ENCODE measurements at places on chromosomes 4 and X. TPM values are rescaled to one million over a fixed set of nuclear protein-coding genes. Genes with fewer than 3 reads are reported as not detected.

DNA sequence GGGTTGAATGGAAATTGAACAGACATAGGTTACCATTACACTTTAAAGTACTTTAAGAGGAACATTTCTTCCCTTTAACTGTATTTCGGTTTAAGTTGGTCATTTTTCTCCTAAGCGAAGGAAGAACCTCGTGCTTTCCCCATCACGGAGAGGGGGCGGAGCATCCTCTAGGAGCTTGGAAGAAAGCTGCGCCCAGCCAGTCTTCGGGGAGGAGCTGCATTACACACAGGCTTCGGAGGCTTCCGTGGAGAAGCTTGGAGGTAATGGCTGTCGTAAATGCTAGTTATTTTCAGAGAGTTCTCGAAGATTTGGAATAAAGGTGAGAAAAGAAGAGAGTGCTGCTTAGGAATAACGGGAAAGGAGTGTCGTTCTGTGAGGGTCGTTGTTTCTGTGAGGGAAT is at the start of gene PWWP3B:
TSS of gene PWWP3B (plus strand) at position 199 of the 400 bp plus-strand sequence. CDS start 37,128 bp downstream, outside the sequence.
- no peak within 1 kb of the TSS for H3K4me3 ChIP-seq
- no peaks in the 10 kb centered on the region for H3K36me3 ChIP-seq
- no peak within 1 kb of the TSS for H3K27ac ChIP-seq
- H3K27me3 ChIP-seq: no peaks in the 10 kb centered on the region
- peak; percentile 28 for DNase-seq
- H3K4me1 ChIP-seq: no peaks in the 10 kb centered on the region

GRCh38 chr4:179762840-179763239 is 2320.6 kb upstream of the AGA start:
- DNase-seq: no peak
- no peaks in the 10 kb centered on the region for H3K36me3 ChIP-seq
- no peak overlapping the region for H3K4me3 ChIP-seq
- H3K27ac ChIP-seq: no peak overlapping the region
- no peaks in the 10 kb centered on the region for H3K27me3 ChIP-seq

GRCh38 chr4:69147334-69147733 is 51.1 kb downstream of the UGT2B7 start:
- H3K27me3 ChIP-seq: no peaks in the 10 kb centered on the region
- H3K36me3 ChIP-seq: no peaks in the 10 kb centered on the region
- H3K4me1 ChIP-seq: no peaks in the 10 kb centered on the region
- H3K4me3 ChIP-seq: no peak overlapping the region
- no peak overlapping the region for H3K27ac ChIP-seq

DNA sequence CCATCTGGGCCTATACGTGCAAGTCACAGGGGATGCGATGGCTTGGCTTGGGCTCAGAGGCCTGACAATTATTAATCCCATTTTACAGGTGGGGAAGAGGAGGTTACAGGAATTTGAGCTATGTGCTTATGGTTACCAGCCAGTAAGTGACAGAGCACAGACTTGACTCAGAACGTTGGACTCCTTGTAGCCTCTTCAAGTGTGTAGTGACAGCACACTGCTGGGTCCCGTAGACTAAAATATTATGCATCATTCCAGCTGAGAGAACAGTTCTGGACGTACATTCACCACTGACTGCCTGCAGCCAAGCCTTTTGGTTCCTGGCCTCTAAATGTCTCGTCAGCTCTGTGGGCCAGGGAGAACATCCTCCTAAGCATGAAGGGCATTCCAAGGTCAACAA is 314.5 kb downstream of the GPAT3 start:
- no peaks in the 10 kb centered on the region for H3K36me3 ChIP-seq
- H3K4me3 ChIP-seq: no peak overlapping the region
- no peaks in the 10 kb centered on the region for H3K27me3 ChIP-seq
- no peaks in the 10 kb centered on the region for H3K4me1 ChIP-seq

GRCh38 chrX:111411983-111412382 is at the start of gene DCX:
Gene DCX (minus strand): TSS chrX:111412192. CDS start chrX:111410398, 1,794 bp downstream.
- no peaks in the 10 kb centered on the region for H3K4me1 ChIP-seq
- no peak within 1 kb of the TSS for H3K27ac ChIP-seq
- no peak within 1 kb of the TSS for H3K4me3 ChIP-seq
- no peaks in the 10 kb centered on the region for H3K36me3 ChIP-seq

- H3K36me3 ChIP-seq: no peaks in the 10 kb centered on the region
- peak overlapping the region; percentile 30 for H3K4me3 ChIP-seq
- no peaks in the 10 kb centered on the region for H3K27me3 ChIP-seq
- peaks cover 8% of the 10 kb centered on the region for H3K4me1 ChIP-seq
These were observed 17.0 kb upstream of the HPF1 start for GRCh38 chr4:169774466-169775445.

GRCh38 chrX:149145845-149146285 is 359.2 kb downstream of the IDS start:
- DNase-seq: no peak
- H3K36me3 ChIP-seq: no peaks in the 10 kb centered on the region
- H3K4me3 ChIP-seq: no peak overlapping the region
- H3K27ac ChIP-seq: no peak overlapping the region
- H3K4me1 ChIP-seq: no peaks in the 10 kb centered on the region

- peaks cover 3% of the 10 kb centered on the region for H3K4me1 ChIP-seq
- H3K27ac ChIP-seq: no peak overlapping the region
- no peak overlapping the region for H3K4me3 ChIP-seq
- H3K36me3 ChIP-seq: no peaks in the 10 kb centered on the region
These were observed 26.4 kb upstream of the ARSJ start for GRCh38 chr4:114005569-114006442.

- DNase-seq: no peak
- H3K4me3 ChIP-seq: peak overlapping the region; percentile 62
- no peaks in the 10 kb centered on the region for H3K36me3 ChIP-seq
- peak overlapping the region; percentile 92 for H3K27ac ChIP-seq
- H3K27me3 ChIP-seq: no peaks in the 10 kb centered on the region
These were observed 1.1 kb upstream of the HDAC6 start for GRCh38 chrX:48800574-48801279.

DNA sequence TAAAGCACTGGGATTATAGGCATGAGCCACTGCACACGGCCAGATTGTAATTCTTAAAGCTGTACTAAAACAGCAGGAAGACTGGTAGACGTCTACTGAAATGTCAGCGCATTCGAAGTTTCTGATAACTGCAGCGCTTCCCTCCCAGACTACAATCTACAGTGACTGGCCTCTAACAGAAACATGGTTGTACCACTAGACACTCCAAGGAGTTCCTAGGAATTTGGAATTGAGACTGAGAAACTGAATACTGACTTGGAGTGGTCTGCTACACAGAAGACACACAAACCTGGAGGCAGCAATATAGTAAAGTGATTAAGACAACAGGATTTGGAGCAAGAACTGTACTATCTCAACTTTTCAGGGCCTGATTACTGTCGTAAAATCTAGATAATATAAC is 937 bp downstream of the HELQ start:
- H3K36me3 ChIP-seq: peaks cover 3% of the 10 kb centered on the region
- DNase-seq: no peak
- no peaks in the 10 kb centered on the region for H3K27me3 ChIP-seq
- peaks cover 31% of the 10 kb centered on the region for H3K4me1 ChIP-seq
- H3K27ac ChIP-seq: peak overlapping the region; percentile 96

GRCh38 chr4:71828470-71828869 is 44.6 kb upstream of the GC start:
- H3K27me3 ChIP-seq: no peaks in the 10 kb centered on the region
- no peak overlapping the region for H3K4me3 ChIP-seq
- DNase-seq: no peak
- no peaks in the 10 kb centered on the region for H3K4me1 ChIP-seq
- H3K36me3 ChIP-seq: no peaks in the 10 kb centered on the region

- no peak overlapping the region for H3K4me3 ChIP-seq
- no peaks in the 10 kb centered on the region for H3K36me3 ChIP-seq
- H3K27ac ChIP-seq: no peak overlapping the region
- H3K4me1 ChIP-seq: peaks cover 8% of the 10 kb centered on the region
These were observed 73.8 kb upstream of the PACRGL start for GRCh38 chr4:20626326-20627005.

DNA sequence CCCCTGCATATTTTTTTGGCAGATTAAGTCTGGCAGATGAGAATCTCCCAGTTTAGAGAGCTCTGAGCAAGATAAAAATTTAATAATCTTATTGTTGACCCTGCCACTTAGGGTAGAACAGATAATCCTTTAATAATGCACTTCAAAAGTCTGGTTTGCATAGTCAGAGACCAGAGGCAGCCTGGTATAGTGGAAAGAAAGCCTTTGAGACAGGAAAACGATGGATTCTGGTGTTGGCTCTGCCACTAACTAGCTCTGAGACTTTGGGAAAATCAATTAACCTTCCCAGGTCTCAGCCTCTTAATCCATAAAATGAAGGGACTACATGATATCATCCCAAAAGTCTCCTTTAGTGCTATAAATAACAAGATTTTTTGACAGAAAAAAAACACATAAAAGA is 824.5 kb downstream of the STIM2 start:
- DNase-seq: no peak
- no peaks in the 10 kb centered on the region for H3K36me3 ChIP-seq
- no peaks in the 10 kb centered on the region for H3K27me3 ChIP-seq
- no peak overlapping the region for H3K27ac ChIP-seq

- H3K4me3 ChIP-seq: no peak overlapping the region
- no peaks in the 10 kb centered on the region for H3K27me3 ChIP-seq
- DNase-seq: no peak
- H3K36me3 ChIP-seq: no peaks in the 10 kb centered on the region
- H3K4me1 ChIP-seq: no peaks in the 10 kb centered on the region
These were observed 58.6 kb upstream of the CAMK2D start for GRCh38 chr4:113820108-113820507.

DNA sequence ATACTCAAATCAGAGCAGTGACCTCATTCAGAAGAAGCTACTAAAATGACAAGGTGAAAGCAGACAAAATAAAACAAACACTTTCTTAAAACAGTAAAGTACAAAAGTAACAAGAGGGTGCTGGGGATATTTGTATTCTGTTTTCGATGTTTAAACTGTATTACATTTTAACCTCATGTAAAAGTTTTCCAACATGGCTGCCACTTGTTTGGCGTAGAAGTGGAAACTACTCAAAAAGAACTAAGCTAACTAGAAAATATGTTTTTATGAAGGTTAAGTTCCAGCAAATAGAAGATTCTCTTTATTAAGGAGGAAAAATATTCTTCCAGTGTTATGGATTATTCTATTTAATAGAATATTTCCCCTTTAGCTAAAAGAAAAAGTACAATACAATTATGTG is 155.0 kb downstream of the FBXW7 start:
- H3K4me1 ChIP-seq: peaks cover 8% of the 10 kb centered on the region
- no peaks in the 10 kb centered on the region for H3K36me3 ChIP-seq
- H3K4me3 ChIP-seq: peak overlapping the region; percentile 18
- no peaks in the 10 kb centered on the region for H3K27me3 ChIP-seq
- no peak for DNase-seq

GRCh38 chrX:70386235-70386634 is 36.9 kb upstream of the GDPD2 start:
- no peaks in the 10 kb centered on the region for H3K4me1 ChIP-seq
- no peak overlapping the region for H3K27ac ChIP-seq
- H3K36me3 ChIP-seq: no peaks in the 10 kb centered on the region
- no peak for DNase-seq
- H3K4me3 ChIP-seq: no peak overlapping the region
- no peaks in the 10 kb centered on the region for H3K27me3 ChIP-seq

The ODAPH gene
- not detected for total RNA-seq

The RPL9 gene
- total RNA-seq: 780 TPM

The SLITRK2 gene
- total RNA-seq: 0.20 TPM

The CCKAR gene
- total RNA-seq: not detected

The C4orf51 gene
- total RNA-seq: not detected

The CXCL8 gene
- 26.4 TPM for total RNA-seq

The MAGED4B gene
- total RNA-seq: 4.7 TPM

The GYPA gene
- total RNA-seq: 0.20 TPM

The PRDX4 gene
- 62.1 TPM for total RNA-seq

The AMBN gene
- total RNA-seq: not detected

Measured in upper lobe of left lung (tissue), 6 donors.